ENCODE measurements at places on chromosomes 2 and 18.

DNA sequence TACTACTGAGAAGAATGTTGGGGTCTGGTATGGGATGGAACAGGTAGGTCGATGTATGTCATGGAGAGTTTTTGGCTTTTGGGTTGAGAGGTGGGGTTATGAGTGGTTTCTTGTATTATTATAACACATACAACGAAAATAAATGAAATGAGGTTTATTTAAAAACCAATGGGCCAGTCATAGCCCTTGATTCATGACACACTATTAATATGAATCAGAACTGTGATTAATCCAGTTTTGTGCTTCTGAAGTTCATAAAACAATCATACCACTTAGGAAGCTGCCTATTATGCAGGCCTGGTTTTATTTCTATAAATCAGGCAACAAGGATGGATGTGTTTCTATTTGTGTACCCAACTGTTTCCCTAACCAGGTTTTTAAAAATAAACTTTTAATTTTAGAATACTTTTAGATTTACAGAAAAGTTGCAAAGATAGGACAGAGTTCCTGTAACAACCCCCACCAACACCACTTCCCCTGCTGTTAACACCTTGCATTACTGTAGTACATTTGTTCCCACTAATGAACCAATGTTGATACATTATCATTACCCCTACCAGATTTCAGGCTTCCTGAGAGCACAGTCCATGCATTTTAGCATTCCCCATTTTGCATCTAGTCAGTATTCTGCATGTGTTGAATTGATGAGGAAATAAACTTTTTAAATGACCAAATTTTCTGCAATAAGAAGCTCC is 37.5 kb upstream of the NCOA1 start:
- no peak for DNase-seq

DNA sequence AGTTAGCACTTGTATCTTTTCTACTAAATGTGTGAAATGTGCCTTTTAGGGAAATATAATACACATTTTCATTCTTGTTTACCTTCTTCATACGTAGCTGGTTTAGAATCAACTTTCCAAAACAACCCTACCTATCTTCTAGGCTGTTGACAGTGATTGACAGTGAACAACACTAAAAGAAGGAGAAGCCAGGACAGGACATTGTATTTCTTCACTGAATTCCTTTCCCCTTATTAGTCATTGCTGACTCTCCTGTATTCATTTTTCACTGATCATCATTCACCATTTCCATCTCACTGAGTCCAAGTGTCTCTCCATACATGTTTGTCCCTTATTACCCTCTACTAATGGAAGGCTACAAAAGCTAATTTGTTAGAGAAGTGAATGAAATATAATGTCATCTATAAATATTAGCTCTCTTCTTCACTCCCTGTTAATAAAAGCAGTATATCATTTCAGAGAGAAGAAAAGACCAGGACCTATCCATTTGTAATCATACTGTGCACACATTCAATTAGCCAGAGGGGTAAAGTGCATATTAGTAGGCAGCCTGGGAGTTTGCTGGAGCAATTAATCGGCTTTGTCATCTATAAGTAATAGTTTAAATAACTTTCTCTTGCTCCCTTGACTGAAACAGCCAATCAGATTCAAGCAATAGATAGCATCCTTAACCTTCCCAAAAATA is 192.5 kb upstream of the FOSL2 start:
- no peak for DNase-seq

DNA sequence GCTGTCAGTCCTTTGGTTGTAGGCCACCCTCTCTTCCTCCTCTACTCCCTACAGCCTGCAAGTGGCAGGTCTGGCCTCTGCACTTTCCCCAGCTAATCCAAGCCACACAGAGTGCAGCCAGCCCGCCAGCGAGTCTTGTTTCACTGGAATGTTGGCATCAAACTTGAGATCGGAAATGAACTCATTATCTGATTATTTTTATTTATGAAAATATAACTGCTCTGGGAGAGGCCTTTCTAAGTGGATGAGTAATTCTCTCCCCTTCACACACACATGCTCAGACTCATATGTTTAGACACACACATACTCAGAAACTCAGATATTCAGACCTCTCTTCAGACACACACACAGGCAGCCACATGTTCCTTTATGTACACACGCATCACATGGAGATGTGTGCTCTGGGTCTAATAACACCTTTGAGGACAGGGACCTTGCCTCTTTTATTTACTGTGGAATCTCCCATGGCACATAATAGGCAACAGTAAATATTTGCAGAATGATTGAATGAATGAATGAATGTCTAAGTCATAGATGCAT is 151.3 kb downstream of the ZFP36L2 start:
- no peak for DNase-seq

GRCh38 chr2:236776695-236777251 is 207.1 kb downstream of the ACKR3 start:
- DNase-seq: no peak

GRCh38 chr2:10914272-10914693 is 2.5 kb downstream of the KCNF1 start:
- no peak for DNase-seq

DNA sequence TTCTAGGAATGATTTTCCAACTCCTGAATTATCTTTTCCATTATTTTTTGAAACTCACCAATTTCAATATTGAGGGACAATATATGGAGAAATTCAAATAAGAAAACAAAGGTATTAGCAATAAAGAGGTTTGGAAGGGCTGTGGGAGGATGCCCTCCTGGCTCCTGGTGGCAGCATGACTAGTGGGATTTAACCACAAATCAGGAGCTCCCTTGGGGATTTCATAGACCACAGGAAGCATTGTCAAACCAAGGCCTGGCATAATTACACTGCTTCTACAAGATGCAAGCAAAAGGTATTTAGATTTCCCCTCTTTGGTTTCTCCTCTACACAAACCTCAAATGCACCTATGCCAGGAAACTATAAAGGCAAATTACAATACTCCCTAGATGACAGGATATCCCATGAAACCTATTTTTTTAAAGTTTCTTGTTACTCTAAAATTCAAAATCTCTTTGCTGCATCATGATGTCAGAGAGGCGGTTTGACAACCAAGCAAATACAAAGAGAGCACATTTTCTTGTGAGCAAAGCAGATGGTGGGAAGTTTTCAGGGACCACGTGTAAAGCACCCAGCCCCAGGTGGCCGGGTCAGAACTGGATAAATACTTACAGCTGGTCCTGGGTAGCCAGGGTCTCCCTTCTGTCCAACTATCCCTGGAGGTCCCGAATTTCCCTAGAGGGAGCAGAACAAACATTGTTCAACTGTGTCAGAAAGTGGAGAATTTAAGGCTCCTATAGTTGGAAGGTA is 67.9 kb downstream of the COL6A3 start:
- DNase-seq: no peak

DNA sequence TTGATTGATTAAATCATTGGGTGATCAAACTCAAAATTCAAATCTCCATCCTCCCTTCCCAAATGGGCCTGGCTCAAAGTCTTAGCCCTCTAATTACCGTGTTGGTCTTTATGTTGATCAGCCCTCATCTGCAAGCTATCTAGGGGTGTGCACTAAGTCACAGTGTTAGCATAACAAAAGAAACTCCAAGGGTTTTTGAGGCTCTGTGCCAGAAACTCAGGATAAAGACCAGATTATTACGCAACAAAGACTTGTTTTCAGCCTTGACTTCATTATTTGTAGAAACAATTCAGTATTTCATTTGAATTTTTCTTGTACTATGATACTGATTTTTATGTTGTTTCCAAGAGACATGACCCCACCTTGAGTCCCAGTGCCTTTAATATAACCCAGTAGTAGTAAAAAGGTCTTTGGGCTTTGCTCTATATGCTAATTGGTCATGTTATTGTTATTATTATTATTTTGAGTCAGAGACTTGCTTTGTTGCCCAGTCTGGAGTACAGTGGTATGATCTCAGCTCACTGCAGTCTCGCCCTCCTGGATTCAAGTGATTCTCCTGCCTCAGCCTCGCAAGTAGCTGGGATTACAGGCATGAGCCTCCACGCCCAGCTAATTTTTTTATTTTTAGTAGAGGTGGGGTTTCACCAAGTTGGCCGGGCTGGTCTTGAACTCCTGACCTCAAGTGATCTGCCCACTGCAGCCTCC is 13.9 kb downstream of the PSMD14 start:
- DNase-seq: no peak

GRCh38 chr2:172914341-172915008 is 161.2 kb upstream of the MAP3K20 start:
- no peak for DNase-seq

DNA sequence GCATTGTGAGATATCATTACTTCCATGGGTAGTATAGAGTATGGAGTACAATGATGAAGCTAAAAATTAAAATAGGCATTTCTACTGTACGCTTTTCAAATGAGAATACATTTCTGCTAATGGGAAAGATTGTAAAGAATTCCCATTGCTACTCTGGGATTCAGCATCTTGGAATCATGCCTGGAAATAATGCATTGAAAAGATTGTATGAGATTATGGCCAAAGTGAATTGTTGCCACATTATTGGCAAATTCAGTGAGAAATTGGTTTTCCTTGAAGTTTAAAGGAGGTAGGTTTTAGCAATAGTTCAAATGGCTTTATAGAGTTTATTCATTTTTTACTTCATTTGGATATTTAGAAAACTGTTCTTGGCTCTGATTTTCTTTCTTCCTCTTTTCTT is 157.9 kb downstream of the GULP1 start:
- no peak for DNase-seq

- DNase-seq: no peak
Measured at GRCh38 chr2:215746226-215746886, 267.0 kb downstream of the MREG start.

DNA sequence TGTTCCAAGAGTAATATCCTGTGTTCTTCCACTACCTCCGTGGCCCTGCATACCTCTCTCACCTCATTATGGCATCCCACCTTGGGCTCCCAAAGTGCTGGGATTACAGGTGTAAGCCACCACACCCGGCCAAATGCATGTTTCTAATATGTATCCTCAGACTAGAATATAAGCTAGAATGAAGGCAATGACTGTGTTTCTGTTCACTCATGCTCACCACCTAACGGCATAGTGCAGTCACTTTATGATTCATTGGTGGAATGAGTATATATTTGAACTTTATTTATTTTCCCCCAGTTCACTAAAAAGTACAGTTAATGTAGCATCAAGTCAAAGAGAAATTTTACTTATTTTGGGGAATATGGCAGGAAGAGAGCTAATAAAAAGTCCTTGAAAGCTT is 11.3 kb downstream of the PIGN start:
- DNase-seq: no peak

- DNase-seq: peak; percentile 16
Measured at GRCh38 chr2:15965564-15966019, 25.2 kb downstream of the MYCN start.

- DNase-seq: no peak
Measured at GRCh38 chr2:688504-689076, 11.4 kb upstream of the TMEM18 start.

- DNase-seq: no peak
Measured at GRCh38 chr18:49071778-49072177, 121.0 kb upstream of the SMAD7 start.

DNA sequence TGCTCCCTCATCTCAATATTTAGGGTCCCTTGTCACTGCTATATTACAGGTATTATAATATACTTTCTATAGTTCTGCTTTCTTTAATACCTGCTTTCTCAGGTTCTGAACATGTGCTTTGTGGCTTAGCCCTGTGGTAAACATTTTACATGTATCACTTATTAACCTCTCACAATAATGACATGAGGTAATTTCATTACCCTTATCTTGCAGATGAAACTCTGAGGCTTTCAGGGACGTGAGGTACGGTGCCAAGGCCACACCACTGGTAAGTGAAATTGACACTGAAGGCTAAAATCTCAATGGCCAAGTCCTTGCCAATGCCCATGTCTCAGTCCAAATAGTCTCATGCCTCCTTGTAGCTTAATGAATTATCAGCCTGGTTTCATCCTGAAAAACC is 21.7 kb downstream of the LINC00305 start:
- DNase-seq: no peak

GRCh38 chr18:44786688-44787087 is 106.0 kb downstream of the SETBP1 start:
- DNase-seq: no peak

GRCh38 chr2:147662221-147662620 is 182.6 kb upstream of the ACVR2A start:
- DNase-seq: no peak

GRCh38 chr2:58545300-58546280 is 304.5 kb upstream of the FANCL start:
- DNase-seq: no peak

DNA sequence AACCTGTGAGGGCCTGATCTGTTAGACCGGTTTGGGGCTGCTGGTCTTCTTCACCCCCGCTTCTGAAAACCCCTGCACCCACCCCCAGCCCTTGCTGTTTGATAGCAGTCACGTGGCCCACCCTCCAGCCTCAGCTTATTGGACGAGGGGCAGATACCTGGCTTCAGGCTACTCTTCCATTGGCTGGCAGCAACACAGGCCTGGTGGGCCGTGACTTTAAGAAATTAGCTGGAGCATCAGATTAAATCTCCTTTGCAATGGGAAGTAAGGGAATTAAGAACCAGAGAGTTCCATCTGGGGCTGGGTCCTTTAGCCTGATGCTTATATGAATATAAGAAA is 107.3 kb downstream of the KLHL29 start:
- no peak for DNase-seq

DNA sequence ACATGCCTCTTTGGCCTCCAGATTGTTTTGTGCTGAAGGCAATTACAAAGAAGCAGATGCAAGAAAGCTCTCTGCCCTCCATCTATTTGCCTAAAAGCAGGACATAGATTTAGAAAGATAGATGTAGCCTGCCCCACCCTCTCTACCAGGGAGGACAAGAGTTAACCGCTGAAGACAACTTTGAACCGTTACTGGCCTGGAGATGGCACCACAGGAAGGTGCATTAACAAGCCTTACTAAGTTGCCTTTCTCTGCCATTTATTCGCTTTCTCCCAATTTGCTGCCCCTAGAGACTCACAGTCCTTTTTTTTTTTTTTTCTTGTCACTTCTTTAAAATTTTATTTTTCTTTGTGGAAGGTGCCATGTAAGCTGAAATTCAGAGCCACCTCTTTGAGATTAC is 28.8 kb upstream of the RMDN2 start:
- DNase-seq: no peak

DNA sequence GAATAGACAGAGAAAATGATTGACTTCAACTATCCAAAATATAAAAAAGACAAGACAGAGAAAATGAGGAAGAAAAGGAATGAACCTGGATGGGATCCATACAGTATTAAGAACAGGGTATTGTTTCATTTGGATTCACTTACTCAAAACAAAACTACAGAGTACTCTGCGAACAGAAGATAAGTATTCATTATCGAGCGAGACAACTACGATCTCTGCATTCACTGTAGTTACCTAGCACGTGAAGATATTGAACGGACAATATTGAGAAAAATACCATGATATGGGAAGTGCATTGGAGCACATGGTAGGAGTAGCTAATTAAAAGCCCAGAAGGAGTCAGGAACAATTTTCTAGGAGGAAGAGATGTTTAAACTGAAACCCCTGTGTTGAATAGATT is 1.0 kb upstream of the ORC2 start:
- DNase-seq: peak; percentile 34

DNA sequence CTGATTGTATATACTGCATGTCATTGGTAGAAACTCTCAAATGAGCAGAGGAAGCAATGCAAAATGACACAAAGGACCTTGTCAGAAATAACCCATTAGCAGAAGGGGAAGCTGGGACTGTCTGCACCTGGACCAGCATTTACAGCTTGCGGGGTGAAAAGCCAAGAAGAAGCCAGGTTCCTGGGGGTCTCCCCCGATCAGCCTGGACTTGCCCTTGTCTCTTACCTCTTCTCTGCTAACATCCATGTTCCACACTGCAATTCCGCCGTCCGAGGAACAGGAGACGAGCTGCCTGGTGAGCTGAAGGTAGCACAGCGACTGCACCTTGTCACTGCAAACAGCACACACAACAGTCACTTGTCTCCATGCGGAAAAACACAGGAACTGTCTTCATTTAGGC is 51.1 kb downstream of the WDFY1 start:
- no peak for DNase-seq

Data from KBM-7 (cell line).